Stimulated activated CD4-positive, alpha-beta T cell treated with anti-CD3 and anti-CD28 coated beads, Interleukin-1b, Interleukin-23, amount 100 ng/mL, for 1 hour (primary cell): ENCODE measurements at places on chromosomes 3 and 15.

- DNase-seq = no peak
These were observed 255.3 kb upstream of the IL12A start for GRCh38 chr3:159733194-159733860.

DNA sequence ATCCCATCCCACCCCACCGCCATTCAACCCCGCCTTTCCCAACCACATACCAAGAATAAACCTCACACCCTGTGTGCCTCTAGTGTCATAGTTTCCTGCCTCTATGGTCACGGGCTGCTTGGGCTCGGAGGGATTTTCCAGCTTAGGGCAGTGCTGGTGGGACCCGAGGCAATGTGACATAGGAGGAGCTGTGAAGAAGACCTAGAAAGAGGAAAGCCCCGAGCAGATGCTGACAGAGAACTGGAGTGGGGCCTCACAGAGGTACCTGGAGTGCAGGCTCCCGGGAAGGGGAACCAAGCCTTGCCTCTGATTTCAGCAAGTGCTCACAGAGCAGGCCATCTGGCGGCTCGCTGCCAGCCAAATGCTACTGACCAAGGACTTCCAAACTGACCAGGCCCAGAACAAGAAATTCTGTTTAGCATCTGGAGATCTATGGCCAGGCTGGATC lies 27.5 kb downstream of the BHLHE40 start:
- no peak for DNase-seq

DNA sequence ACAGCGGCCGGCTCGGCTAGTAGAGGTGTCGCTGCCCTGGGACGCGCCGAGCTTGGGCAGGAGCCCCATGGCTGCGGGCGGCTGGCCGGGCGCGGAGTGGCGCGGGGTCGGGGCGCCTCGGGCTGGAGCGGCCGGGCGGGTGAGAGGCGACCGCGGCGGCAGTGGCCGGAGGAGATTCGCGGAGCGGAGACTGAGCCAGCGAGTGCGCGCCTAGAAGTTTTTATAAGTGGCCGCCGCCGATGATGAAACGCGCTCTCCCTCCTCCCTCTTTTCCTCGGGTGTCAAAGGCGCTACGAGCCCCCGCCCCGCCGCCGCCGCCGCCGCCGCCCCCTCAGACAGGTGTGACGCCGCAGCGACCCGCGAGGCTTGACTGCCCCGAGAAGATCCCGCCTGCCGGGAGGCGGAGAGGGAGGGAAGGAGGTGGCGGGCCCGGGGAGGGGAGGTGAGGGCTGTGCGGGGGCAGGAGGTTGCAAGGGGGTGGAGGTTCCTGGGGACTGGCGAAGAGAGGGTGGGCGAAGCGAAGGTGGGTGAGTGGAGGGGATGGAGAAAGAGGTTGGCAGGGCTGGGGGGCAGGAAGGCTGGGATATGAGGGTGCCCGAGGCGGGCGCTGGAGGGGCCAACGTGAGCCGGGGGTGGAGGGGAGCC lies at the start of gene SLCO2A1:
Gene SLCO2A1 (minus strand): TSS at position 192 of the 645 bp plus-strand sequence. CDS start 123 bp downstream, at position 69.
- DNase-seq = no peak

- no peak for DNase-seq
These were observed 779.6 kb upstream of the ARPP21 start for GRCh38 chr3:34859746-34860145.

DNA sequence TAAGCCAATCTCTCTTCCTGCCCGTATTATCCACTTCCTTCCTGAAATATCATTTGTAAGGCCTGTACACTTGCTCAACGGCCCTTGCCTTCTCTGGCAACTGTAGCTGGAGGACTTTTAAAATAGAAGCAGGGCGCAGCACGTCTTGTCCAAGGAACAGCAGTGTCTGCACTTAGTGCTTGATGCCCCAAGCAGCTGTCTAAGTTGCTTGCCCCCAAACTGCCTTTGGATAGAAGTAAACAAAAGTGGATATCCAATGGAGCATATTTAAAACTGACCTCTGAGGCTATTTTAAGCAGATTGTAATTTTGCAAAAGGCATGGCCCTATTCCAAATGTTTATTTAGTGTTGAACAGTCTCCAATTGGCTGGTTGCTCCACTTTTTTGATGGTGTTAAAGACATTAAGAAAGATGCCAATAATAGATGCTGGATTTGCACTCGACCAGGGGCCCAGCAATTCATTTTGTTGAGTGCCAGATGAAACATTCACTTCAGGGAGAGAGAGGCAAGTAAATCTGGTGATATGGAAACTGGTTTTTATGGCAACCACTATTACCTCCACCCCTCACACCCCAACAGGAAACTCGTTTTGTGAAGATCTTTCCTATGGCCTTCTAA lies 526.8 kb upstream of the TBL1XR1 start:
- no peak for DNase-seq

DNA sequence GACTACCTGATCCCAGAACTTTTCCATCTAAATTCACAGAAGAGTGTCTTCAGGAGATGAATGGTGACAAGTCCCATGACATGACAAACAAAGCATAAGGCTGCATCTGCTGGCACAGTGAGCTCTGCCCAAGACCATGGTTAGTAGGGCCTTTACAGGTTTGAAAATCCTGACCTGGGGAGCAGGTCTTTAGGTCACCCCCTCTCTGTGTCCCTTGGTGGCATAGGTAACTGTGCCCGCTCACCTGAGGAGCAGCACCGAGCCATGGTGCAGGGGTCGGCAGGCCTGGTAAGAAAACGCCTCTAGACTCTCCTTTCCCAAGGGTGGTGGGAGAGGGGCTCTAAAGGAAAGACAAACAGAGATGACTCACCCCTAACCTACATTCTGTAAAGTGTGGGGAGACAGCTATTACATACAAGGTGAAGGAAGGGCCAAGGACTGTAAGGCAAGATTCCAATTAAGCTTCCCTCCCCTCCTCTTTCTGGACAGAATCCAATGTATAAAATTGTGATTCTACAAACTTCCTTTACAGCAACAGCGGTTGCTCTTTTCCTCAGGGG lies 74.0 kb downstream of the SATB1 start:
- DNase-seq = no peak

DNA sequence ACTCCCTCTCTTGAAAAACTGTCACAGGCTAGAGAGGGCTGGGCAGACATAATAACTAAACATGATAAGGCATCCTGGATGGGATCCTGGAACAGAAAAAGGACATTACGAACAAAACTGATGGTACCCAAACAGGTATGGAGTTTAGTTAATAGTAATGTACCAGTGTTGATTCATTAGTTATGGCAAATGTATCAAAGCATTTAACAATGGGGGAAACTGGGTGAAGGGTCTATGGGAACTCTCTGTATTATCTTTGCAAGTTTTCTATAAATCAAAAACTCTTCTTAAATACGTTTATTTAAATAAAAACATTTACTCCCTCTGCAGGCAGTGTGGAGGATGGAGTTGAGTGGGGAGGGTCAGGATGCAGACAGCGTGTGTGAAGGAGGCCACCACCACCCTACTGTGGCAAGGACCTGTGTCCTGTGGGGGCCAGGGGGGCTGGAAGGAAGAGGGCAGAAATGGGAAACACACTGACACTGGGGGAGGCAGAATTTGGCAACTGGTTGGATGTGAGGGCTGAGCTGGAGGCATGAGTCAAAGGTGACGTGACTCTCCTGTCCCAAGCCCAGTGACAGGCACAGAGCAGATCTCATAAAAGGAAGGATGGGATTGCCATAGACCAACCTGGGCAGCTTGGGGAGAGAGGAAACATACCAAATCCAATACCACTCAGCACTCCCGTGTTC lies 59.6 kb upstream of the ITGA11 start:
- DNase-seq = no peak

GRCh38 chr3:156763931-156764720 lies 62.0 kb upstream of the LEKR1 start:
- no peak for DNase-seq

- DNase-seq = no peak
These were observed 9.6 kb upstream of the LIPH start for GRCh38 chr3:185561958-185562357.

GRCh38 chr3:52183786-52184445 lies 14.0 kb upstream of the ALAS1 start:
- DNase-seq = no peak

GRCh38 chr3:31240466-31240865 lies 292.3 kb upstream of the STT3B start:
- no peak for DNase-seq

GRCh38 chr15:69012761-69013364 lies 1.6 kb upstream of the NOX5 start:
- DNase-seq = no peak

DNA sequence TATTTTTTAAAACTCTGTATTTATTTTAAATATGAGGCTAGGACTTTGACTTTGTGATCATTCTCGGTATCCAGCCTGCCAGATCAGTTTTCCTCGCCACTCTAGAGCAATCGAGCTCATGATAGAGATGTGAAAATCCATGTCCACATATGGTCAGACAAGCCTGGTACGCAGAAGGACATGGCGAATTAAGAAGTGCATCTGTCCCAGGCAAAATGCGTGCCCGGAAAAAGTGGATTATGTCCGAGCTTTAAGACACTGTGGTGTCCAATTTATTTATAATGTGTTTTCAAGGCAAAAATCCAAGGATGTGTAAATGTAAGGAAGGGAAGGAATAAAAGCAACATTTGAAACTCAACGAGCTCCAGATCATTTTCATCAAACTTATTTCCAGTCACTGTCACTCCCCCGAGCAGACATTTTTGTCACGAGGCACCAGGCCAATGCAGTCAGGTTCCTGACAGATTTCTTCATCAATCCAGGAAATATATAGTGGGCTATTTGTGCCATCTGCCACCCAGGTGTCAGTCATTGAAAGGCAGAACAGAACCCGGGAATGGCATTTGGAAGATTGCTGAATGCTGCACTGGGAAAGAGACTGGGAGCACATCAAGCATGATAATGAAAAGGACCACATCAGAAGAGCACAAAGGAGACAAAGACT lies 825.7 kb downstream of the SQOR start:
- no peak for DNase-seq

DNA sequence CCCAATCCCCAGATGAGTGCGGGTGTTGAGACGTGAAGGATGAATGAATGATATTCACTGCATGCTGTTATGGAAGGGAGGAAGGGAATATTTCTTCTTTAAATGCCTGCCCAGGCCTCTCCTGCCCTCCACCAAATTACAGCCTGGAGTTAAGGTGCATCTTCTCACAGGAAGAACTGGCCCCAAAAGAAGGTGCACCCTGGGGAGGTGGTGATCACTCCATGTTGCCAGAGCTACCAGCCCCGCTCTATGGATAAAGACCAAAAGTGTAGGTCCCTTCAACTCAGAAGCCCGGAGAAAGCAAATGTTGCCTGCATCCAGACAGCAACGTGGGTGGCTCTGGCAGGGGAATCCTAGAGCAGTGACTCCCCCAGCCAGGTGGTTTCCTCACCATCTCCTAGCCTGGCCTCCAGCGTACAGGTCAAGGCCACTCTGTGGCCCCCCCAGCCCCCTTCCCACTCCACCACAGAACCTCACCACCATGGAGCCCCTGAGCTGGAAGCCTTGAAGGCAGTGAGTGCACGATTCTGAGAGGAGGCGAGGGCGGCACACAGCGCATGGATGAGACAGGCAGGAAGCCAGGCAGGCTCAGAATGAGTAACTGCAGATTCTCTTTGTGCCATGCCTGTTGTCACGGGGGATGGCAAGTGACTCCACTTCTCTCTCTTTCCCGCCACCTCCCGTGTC lies 3.5 kb upstream of the VIPR1 start:
- DNase-seq = no peak

- DNase-seq = no peak
These were observed 66.0 kb downstream of the DNAJB8 start for GRCh38 chr3:128400671-128401070.

DNA sequence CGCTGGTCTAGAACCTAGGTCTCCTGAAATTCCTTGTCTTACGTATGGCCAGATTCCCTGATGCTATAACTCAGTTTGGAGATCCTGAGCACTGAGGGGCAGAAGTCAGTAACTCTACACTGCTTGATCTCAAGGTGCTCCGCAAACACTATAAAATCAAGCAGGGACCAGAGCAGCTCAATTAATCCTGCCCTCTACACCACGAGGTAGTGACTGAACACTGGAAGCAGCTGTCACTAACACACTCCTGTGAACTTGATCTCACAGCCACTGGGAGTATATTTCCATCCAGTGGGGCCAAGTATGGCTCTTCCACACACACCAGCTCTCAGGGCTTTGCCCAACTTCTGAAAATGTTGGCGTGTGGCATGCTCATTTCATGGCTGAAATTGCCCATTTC lies 51.0 kb downstream of the EDEM1 start:
- DNase-seq = no peak

- no peak for DNase-seq
These were observed 69.0 kb upstream of the THBS1 start for GRCh38 chr15:39511916-39512260.
